Activated CD4-positive, CD25-positive, alpha-beta regulatory T cell (primary cell): ENCODE measurements at places on chromosomes 3 and 15.

DNA sequence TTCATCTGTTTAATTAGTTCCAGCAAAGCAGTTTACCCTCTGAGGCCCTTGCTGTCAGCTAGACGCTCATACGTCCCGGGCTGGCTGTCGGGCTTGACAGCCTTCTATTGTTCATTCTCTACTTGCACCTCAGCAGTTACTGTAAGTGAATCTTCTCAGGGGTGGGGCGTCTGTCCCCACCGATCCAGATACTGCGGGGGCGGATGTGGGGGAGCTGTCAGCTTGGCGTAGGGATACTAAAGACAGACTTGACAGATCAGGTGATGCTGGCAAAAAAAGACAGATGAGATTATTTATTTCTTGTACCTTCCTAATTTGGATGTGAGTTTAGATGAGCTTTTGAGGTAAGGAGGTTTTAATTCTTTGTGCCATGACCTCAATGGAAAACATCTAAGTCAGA, 315.3 kb downstream of the NR2F2 start:
- DNase-seq = no peak

- DNase-seq = no peak
Measured at GRCh38 chr15:88725305-88726210, 77.7 kb upstream of the ACAN start.

- DNase-seq = no peak
Measured at GRCh38 chr3:123489400-123490004, 40.6 kb upstream of the ADCY5 start.

DNA sequence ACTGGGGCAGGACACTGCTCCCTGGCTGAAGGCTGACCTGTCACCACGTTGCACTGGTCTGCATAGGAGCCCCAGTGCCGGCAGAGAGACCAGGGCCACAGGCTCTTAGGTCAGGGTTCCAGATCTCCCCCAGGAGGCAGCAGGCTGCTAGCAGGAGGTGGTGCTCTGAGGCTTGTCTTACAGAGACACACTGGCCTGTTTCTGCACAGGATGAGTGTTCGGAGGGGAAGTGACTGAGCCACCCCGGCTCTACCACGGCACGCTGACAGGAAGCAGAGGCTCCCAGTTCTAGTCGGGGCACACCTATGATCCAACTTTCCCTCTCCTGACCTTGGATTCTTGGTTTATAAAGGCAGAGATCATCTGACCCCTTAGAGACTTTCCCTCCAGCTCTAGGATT, 8.6 kb downstream of the FBXL22 start:
- DNase-seq = peak; percentile 32

- DNase-seq = no peak
Measured at GRCh38 chr3:25430935-25431770, 3.1 kb downstream of the RARB start.

DNA sequence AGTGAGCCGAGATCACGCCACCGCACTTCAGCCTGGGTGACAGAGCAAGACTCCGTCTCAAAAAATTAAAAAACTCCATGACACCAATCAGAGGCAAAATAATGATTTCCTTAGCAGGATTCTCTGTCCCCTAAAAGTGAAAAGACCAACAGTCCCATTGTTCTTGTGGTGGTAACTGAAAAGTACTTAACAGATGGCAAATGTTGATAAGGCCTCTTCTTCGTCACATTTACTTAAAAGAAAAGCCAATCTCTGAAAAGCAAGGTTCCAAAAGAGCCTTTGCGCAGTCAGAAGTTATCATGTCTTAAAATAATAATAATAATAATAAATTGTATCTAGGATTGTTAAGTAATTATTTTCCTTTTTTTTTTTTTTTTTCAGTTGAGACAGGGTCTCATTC, 56.0 kb upstream of the TASOR start:
- no peak for DNase-seq

DNA sequence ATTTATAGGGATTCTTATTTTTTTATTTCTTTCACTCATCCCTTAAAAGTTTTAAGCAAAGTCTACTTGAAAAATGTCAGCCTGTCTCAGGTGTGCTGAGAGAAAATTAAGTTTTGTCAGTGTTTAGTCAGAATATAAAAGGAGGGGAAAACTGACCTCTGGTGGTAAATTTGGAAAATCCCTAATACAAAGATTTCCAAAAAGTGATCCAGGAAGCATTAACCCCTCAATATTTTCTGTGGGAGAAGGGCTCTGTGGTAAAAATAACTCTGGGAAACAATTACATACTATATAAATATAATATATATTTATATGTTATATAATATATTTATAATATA, 41.0 kb upstream of the FRMD4B start:
- no peak for DNase-seq
